ENCODE measurements at places on chromosomes 11 and 22.

- DNase-seq = no peak
These were observed 4.0 kb downstream of the PRR33 start for GRCh38 chr11:1887451-1888346.

DNA sequence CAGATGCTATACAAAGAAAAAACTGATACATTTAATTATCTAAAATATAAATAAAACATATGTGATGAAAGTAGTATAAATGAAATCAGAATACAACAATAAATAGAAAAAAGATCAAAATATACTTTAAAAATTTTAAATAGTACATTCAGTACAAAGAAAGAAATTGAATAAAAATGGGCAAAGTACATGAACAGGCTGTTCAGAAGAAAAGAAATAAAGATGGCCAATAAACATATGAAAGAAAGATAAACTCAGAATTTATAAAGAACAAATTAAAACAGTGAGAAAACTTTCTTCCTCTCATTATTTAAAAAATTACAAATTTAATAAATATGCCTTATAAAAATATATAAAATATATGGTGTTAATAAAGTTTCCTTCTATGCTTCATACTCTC is 50.5 kb upstream of the AMOTL1 start:
- no peak for DNase-seq

DNA sequence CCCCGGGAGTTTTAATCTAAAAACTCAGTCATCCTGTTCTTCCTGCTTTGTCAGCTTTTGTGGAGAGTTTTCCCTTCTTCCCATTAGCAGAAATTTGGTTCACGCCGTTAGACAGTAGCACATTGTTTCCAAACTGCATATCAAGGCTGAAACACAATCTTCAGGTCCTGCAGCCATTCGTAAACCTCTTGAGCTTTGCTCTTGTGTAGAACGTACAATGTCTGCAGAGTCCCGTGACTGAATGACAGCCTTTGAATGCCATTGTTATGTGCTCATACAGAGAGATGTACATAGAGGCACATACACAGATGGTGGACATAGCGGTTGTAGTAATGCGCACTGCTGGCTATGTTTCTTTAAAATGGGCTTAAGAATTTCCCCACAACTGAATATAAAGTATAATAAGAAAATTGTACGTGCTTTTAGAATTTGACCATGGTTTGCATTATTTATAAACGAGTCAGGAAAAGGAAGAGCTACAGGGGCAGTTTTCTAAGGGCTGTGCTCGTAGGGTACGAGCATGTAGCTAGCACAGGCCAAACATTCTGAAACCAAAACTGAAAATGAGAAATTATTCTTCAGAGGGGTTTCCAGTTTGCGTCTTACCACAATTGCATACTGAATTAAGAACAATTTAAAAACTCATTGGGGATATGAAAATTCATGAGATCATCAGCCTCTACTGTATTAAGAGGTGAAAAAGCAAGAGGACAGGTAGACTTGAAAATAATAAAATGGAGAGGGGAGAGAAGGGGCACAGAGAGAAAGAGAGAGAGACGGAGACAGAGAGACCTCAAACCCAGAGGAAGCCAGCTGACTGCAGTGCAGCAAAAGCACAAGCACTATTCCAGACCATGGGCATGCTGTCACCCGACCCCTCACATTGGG is 310.1 kb downstream of the CADM1 start:
- DNase-seq = no peak

DNA sequence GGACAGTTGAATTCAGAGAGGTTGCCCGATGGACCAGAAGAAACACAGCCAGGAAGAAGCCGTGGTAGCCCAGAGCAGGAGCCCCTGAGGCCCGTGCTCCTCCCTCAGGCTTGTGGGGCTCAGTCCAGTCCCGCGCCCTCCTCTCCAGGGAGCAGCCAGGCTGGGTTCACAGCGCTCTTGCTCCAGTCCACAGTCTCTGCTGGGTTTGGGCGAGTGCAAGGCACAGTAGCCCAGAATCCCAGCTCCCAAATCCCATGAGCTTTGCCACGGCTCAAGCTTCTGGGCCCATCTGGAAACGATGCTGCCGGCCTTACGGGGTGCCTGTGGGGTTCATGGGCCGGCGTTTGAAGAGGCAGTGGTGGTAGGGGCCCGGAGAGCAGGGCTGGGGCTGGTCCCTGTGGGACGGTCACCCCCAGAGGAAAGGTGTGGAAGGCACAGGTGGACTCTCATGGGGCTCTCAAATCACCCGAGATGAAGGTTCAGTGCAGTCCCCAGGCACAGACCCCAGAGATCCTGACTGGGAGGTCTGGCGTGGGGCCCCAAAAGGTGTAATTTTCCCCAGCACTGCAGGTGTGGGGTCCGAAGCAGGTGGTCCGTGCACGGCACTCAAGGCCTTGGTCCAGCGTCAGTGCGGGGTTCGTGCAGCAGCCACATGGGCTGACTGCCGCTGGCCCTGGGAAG is 30.6 kb upstream of the ATXN10 start:
- DNase-seq = no peak

DNA sequence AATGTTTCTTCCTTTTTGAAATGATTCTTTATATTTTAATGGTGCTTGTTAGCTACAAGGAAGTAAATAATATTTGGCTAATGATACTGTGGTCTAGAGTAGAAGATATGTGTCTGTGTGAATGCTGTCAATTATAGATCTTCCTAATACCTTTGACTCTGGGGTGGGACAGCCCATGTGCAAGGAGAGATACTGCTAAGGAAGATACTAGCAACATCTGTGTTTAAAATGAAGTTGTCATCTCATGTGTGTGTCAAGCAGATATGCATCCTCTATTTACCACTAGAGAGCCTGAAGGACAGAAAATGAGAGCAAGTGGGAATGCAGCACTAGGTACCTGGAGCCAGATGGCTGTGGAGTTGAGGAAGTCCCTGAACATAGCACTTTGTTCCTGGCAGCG is 34.1 kb downstream of the PPME1 start:
- DNase-seq = no peak

- DNase-seq = peak; percentile 84
These were observed 37.6 kb upstream of the RIC3 start for GRCh38 chr11:8206251-8207079.

- DNase-seq = peak; percentile 56
These were observed 35.7 kb downstream of the LRRC32 start for GRCh38 chr11:76634886-76635285.

GRCh38 chr11:3817181-3817800 is 8.9 kb downstream of the PGAP2 start:
- no peak for DNase-seq

DNA sequence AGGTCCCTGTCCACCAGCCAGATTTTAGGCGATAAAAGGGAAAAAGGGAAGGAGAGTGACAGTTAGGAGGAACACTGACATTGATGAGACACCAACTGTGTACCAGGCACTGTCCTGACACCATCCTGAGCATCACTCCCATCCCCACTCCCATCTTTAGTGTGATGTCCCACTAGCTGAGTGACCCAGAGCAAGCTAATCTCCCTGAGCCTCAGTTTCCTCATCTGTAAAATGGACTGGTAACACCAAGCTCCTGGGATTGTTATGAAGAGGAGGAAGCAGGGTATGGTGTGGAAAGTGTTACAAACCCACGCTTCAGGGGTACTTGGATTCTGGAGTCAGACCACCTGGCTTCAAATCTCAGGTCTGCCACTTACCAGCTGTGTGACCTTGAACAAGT is 8.5 kb upstream of the P2RY6 start:
- DNase-seq = no peak

- DNase-seq = no peak
These were observed 33.5 kb downstream of the DHCR7 start for GRCh38 chr11:71414645-71415044.

GRCh38 chr11:13336246-13336878 is 58.8 kb downstream of the BMAL1 start:
- no peak for DNase-seq

DNA sequence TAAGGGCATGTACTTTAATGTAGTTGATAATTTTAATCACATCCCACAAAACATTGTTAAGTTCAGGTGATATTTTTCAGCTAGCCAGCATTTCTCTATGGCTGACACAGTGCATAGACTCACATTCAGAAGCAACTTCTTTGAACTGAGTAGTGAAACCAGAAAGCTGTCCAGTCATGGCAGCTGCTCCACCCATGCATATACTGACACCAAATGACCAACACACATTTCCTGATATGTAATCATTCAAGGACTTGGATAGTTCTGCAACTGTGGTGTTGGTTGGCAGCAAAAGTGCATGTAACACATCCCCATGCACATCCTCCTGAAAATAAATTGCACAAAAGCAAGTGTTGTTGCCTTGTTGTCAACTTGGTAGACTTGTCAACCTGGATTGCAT is 39.7 kb downstream of the CALCA start:
- no peak for DNase-seq
